ENCODE measurements at places on chromosomes 6 and 20.

- no peak for DNase-seq
These were observed 88.8 kb downstream of the TMEM170B start for GRCh38 chr6:11626356-11626755.

DNA sequence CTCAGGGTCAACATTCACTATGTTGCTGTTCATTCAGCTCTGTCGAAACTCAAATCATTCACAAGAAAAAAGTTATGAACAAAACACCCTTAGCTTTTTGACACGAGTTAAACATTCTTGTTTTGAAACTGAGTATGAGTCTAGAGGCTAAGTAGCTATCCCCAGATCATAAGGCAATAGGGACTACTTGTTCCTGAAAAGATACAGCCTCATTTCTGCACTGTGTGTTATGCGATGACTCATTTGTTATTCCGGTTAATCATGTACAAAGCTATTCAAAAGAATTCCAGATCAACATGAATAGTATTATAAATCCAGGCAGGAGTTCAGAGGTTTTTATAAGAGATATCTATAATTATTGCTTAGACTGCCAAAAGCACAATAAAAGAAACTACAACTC lies 908.0 kb downstream of the QKI start:
- DNase-seq: no peak

DNA sequence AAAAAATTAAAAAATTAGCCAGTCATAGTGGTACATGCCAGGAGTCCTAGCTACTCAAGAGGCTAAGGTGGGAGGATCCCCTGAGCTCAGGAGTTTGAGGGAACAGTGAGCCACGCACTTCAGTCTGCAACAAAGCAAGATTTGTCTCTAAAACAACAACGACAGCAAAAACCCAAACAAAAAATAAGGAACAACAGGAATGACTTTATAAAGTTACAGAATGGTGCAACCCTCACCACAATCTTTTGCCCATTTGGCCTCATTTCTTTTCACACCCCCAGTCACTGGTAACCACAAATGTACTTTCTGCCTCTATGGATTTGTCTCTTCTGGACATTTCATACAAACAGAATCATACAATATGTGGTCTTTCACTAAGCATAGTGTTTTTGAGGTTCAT lies 16.7 kb upstream of the ZFAND3 start:
- no peak for DNase-seq

- no peak for DNase-seq
These were observed 116.2 kb downstream of the SGK1 start for GRCh38 chr6:134201716-134202115.

GRCh38 chr6:49531774-49532569 lies 18.5 kb upstream of the C6orf141 start:
- no peak for DNase-seq

All from stimulated activated CD4-positive, alpha-beta T cell treated with anti-CD3 and anti-CD28 coated beads, Interleukin-2, amount 100 ng/mL, for 24 hours (primary cell).